Activated T-helper 1 cell treated with anti-CD3 and anti-CD28 coated beads, Interleukin-2, amount 50 U/mL, for 16 hours (primary cell): ENCODE measurements at places on chromosomes 4 and X.

- no peak for DNase-seq
These were observed 34.6 kb downstream of the HADH start for GRCh38 chr4:108024085-108024877.

- no peak for DNase-seq
These were observed 19.1 kb upstream of the MSX1 start for GRCh38 chr4:4840351-4840750.

GRCh38 chr4:181528570-181529184, 714.5 kb upstream of the TENM3 start:
- no peak for DNase-seq

GRCh38 chrX:47849778-47850177, 13.1 kb downstream of the ZNF81 start:
- no peak for DNase-seq

- DNase-seq = no peak
These were observed 10.3 kb upstream of the CEP135 start for GRCh38 chr4:55938481-55938880.

- DNase-seq = no peak
These were observed 26.8 kb downstream of the PDGFRA start for GRCh38 chr4:54255881-54256280.

- no peak for DNase-seq
These were observed 136.3 kb downstream of the MGST2 start for GRCh38 chr4:139801895-139802294.

DNA sequence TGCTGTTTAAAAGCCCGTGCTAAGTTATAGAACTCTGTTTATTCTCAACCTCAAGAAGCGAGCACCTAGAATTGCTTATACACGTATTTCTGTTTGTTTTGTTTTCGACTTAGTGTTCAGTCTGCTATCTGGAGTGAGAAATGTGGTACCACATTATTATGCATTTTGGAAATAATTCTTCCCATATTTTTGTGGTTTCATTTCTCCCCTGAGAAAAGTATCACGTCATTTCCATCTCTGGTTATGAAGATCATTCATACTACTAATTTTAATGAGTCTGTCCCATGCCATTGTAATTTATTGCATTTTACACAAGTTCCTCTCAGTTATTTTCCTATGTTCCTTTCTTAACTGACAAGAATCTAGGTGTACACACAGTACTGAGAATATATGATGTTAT, 186.0 kb downstream of the DCHS2 start:
- DNase-seq = no peak

DNA sequence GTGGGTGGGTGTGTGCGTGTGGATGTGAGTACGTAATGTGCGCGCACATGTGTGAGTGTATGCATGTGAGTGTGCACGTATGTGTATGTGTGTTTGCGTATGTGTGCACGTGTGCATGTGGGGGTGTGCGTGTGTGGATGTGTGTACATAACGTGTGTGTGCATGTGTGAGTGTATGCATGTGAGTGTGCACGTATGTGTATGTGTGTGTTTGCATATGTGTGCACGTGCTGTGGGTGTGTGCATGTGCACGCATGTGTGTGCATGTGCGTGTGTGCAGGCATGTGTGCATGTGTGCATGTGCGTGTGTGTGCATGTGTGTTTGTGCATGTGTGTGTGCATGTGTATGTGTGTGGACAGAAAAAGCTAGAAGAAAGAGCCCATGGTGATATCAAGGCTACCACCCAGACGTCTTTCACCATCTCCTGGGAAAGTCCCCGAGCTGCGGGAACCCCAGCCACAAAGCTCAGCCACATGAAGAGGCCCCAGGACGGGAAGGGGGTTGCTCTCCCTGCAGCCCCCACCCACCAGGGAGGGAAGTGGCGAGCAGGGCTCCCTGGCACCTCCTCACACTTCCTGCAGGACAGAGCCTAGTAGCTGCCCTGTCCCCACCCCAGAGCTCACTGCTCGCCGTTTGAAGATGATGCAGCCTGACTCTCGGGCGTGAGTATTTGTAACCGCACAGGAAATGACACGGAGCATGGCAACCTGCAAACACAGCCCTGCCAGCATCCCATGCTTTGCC, 108.3 kb downstream of the DCTD start:
- DNase-seq = no peak

- DNase-seq = no peak
These were observed 8.8 kb downstream of the TMEM255A start for GRCh38 chrX:120302434-120302833.

DNA sequence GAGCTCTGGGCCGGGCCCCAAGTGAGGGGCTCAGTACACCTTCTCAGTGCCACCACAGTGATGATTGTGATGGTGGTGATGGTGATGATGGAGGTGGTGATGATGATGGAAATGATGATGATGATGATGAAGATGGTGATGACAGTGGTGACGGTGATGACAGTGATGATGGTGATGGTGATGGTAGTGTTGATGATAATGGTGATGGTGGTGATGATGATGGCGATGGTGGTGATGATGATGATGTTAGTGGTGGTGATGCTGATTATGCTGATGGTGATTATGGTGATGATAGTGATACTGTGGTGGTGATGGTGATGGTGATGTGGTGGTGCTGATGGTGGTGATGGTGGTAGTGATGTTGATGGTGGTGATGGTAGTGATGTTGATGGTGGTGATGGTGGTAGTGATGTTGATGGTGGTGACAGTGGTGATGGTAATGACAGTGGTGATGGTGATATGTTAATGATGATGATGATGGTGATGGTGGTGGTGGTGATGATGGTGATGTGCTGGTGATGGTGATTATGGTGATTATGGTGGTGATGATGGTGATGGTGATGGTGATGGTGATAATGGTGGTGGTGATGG, 29.9 kb downstream of the HMX1 start:
- no peak for DNase-seq

DNA sequence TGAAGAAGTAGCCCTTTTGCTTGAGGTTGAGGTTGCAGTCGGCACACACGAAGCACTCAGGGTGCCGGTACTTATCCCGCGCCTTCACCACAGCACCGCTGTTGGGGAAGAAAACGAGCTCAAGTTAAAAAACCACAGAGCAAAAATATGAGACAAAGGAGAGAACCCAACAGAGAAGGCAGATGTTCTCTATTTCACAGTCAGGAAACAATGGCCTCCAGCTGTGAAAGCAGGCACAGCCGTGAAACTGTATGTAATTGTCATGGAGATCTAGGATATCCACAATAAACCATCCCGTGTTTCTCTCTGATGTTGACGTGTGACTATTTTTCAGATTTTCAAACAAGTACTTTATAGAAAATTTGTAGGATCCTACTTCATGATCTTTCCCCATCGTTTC, 30.9 kb upstream of the CCDC110 start:
- DNase-seq = no peak

- no peak for DNase-seq
These were observed 17.6 kb downstream of the THAP9 start for GRCh38 chr4:82918091-82918490.

DNA sequence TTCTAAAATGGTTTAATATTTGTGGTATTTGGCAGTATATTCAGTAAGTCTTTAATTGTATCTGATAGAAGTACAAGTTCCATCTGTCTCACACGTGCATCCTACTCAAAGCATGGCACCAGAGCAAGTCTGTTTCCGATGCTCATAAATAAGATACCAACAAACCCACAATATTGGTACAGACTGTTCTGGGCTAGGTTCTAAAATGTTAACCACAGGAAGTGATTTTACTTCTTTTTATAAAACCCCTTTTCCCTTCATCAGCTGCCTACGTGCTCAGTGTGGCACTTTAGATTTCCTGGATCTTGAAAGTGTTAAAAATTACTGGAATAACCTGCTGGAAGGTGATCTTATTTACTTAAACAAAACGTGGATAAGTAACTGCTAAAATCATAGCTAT, 165.1 kb downstream of the CFAP299 start:
- DNase-seq = no peak

GRCh38 chrX:10034740-10035260, 67.6 kb downstream of the CLDN34 start:
- DNase-seq = no peak

GRCh38 chr4:33422656-33423055, 2702.5 kb downstream of the PCDH7 start:
- DNase-seq = no peak

DNA sequence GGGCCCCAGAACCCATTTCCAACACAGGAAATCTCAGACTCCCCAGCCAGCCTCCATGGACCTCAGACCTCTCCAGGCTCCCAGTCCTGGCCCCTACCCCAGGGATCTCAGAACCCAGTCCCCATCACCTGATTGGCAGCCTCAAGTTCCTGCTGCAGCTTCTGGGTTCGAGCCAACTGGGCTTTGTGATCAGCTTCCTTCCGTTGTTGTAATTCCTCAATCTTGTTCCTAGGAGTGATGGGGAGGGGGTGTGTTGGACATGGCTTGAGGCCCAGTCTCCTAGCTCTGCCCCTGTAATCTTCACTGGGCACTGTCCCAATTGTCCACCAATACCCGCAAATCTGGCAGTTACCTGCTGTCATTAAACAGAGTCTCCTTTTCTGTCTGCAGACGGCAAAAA, 12.6 kb downstream of the GRIPAP1 start:
- no peak for DNase-seq

GRCh38 chrX:153735274-153735673, 10.6 kb downstream of the ABCD1 start:
- DNase-seq = no peak

DNA sequence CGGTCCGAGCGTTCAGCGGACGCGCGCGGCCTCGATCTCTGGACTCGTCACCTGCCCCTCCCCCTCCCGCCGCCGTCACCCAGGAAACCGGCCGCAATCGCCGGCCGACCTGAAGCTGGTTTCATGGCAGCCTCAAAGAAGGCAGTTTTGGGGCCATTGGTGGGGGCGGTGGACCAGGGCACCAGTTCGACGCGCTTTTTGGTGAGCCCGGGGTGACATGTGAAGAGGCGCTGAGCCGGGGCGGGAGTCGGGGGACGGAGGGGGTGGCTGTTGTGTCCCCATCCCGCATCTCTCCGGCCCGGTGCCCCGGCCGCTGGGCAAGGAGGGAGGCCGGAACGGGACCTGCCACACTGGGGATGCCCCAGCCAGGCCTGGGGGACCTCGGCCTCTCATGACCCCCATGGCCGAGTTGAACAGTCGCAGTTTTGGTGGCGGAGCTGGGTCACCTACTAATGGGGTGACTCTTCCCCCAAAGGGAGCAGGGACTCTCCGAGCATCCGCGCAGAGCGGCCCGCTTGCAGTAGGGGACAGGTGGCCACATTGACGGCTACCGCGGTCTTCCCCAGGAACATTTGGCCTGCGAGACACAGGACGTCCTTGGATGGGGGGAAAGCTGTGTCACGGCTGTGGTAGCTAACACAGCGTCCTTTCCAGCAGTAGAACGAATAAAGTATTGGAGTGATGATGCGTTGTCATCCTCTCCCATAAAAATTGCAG, at the start of gene GK:
TSS of gene GK (plus strand) at position 9 of the 717 bp plus-strand sequence. CDS start at position 124, 115 bp downstream.
- DNase-seq = no peak

DNA sequence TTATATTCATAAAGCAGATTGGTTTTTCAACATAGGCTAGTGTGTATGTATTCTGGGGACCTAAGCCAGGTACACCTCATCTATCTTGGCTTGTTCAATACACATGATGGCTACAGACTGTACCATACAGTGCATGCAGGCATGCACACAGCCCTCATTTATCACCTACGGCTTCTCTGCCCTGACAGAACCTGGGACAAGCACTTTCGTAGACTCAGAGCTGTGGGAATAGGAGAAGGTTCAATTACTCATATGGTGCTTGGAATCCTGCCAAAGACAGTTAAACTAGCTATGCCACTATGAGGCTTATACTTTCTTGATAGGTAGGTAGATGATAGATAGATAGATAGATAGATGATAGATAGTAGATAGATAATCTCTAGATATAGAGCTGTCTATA, 457.2 kb downstream of the GALNTL6 start:
- DNase-seq = no peak

- no peak for DNase-seq
These were observed 43.3 kb downstream of the CD40LG start for GRCh38 chrX:136691028-136691809.

GRCh38 chrX:12970691-12971202, 4.2 kb upstream of the TMSB4X start:
- no peak for DNase-seq

DNA sequence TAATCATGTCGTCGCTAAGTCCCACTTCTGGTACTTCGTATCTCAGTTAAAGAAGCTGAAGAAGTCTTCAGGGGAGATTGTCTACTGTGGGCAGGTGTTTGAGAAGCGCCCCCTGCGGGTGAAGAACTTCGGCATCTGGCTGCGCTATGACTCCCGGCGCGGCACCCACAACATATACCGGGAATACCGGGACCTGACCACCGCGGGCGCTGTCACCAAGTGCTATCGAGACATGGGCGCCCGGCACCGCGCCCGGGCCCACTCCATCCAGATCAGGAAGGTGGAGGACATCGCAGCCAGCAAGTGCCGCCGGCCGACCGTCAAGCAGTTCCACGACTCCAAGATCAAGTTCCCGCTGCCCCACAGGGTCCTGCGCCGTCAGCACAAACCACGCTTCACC, 11.3 kb downstream of the PNCK start:
- peak; percentile 33 for DNase-seq

DNA sequence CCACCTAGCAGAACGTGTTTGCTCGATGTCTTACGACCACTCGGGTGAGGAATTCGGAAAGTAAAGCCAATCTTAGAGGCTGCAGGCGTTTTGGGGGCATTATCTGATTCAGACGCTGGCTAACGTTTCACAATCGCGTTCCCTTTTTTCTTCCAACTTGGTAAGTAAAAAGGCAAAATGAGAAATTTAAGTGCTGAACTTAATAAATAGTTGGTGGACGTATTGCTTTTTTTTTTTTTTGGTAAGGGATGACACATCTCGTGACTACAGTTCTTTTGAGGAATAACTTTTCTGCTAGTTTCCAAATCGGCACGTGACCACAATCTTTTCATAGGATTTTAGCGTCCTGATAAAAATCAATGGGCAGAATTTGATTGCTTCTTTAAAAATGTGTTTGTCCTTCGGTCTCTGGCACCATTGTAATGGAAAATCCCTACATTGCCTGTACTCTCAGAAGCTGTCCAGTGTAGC, 848 bp downstream of the RAB9A start:
- no peak for DNase-seq

DNA sequence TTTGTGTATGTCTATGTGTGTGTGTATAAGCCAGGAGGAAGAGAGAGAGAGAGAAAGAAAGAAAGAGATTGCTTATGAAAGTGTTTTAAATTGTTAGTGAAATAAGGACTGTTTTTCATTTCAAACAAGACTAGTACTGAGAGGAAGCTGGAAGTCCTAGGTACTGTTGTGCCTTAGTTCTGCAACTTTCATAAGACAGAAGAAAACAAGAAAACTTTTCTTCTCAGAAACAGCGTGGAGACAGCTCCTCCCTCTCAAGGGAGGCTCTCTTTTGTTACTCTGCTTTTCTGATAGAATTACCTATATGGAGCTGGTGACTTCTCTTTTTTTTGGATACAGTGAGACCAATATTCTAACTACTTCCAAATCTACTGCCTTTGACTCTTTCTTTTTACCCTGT, 62.5 kb downstream of the BANK1 start:
- DNase-seq = no peak

GRCh38 chr4:56821381-56822243, at the start of gene SPINK2:
SPINK2 (minus strand) TSS chr4:56821701; CDS start chr4:56821662, 39 bp downstream.
- DNase-seq = peak; percentile 55
